Panc1 (cell line): ENCODE measurements at places on chromosomes 5 and 9. TPM values are rescaled to one million over a fixed set of nuclear protein-coding genes. Genes with fewer than 3 reads are reported as not detected.

DNA sequence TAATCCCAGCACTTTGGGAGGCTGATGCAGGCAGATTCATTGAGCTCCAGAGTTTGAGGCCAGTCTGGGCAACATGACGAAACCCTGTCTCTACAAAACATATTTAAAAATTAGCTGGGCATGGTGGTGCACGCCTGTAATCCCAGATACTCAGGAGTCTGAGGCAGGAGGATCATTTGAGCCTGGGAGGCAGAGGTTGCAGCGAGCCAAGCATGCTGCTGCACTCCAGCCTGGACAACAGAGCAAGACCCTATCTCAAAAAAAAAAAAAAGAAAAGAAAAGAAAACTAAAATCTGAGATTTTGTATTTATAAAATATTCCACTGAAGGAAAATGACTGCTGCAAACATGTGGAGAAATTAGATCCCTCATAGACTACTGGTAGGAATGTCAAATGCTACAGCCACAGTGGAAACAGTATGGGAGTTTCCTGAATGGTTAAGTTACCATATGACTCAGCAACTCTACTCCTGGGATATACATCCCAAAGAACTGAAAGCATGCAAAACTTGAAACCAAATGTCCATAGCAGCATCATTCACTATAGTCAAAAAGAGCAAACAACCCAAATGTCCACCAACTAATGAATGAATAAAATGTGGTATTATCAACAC lies 106.1 kb downstream of the UBAP2 start:
- DNase-seq, result no peak

DNA sequence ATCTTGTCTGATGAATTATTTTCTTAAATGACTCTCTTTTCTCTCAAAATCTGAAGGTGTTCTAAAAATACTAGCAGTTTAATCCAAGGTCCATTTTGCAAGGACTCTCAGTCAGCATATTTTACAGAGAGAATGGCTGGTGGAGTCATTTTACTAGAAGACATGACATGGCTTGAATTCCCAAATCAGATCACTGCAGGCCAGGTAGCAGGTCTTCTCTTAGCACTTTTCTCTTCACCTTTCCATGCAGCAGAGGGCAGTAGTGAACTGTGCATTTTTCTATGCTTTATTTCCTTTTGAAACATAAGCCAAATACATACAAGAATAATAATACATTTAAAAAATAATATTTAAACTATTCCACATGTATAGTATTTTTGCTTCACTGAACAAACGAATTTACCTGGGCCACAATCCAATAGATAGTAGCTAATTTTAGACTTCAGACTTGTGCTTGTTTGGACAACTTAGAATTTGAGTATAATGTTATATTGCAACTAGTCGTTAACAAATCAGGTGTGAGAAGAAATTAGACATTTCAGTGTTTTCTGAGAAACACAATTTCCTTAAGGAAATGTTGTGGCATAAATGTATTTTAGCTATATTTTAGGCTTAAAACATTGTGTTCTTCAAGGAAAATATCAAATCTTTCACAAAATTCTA lies 289.4 kb upstream of the DAB2 start:
- peak; percentile 99 for DNase-seq

The C9orf153 gene
- total RNA-seq, result not detected

The PLAC8L1 gene
- total RNA-seq, result 0.49 TPM

GRCh38 chr5:59766427-59767210 lies 126.9 kb downstream of the PDE4D start:
- DNase-seq, result no peak

The ACTBL2 gene
- not detected for total RNA-seq

GRCh38 chr5:73395256-73395655 lies 53.3 kb downstream of the FOXD1 start:
- no peak for DNase-seq

GRCh38 chr5:53001541-53001940 lies 12.4 kb downstream of the ITGA2 start:
- DNase-seq, result no peak
